ENCODE measurements at places on chromosomes 11 and 22.

GRCh38 chr22:36816636-36817524 is at the start of gene PVALB:
PVALB (minus strand) TSS chr22:36817035; CDS start chr22:36817005, 30 bp downstream.
- no peak for DNase-seq

GRCh38 chr11:32602657-32603415 is 19.2 kb downstream of the EIF3M start:
- no peak for DNase-seq

DNA sequence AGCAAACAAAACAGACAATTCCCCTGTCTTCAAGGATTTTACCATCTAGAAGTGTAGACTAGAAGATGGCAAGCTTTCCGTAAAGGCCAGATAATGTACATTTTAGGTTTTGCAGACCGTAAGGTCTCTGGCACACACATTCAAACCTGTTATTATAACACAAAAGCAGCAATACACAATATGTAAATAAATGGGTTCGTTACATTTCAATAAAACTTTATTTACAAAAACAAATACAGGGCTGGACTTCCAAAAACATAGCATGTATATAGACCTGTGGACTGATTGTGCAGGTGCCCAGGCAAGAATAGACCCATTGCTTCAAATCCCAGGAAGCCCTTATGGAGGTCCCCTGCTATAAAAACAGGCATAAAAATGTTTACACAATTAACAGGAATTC is 27.1 kb upstream of the MS4A6A start:
- DNase-seq = no peak

GRCh38 chr11:60777106-60777505 is 8.0 kb upstream of the MS4A10 start:
- DNase-seq = no peak

DNA sequence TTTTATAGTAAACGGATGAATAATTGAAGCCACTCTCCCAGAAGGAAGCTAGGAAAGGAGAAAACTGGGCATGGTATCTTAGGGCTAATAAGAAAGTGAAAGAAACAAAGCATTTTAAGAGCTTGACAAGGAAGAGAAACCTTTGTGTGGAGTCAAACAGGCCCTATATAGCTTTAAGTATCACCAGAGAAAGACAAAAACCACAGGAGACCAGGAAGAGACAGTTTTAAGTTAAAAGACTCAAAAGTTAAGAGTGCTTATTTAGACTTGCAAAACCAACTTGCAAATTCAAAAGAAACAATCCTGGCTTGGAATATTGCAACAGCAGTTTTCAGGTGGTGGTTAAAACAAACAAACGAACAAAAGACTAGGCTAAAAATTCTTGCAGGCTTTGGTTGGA is 3.4 kb downstream of the PAK1 start:
- DNase-seq = no peak

DNA sequence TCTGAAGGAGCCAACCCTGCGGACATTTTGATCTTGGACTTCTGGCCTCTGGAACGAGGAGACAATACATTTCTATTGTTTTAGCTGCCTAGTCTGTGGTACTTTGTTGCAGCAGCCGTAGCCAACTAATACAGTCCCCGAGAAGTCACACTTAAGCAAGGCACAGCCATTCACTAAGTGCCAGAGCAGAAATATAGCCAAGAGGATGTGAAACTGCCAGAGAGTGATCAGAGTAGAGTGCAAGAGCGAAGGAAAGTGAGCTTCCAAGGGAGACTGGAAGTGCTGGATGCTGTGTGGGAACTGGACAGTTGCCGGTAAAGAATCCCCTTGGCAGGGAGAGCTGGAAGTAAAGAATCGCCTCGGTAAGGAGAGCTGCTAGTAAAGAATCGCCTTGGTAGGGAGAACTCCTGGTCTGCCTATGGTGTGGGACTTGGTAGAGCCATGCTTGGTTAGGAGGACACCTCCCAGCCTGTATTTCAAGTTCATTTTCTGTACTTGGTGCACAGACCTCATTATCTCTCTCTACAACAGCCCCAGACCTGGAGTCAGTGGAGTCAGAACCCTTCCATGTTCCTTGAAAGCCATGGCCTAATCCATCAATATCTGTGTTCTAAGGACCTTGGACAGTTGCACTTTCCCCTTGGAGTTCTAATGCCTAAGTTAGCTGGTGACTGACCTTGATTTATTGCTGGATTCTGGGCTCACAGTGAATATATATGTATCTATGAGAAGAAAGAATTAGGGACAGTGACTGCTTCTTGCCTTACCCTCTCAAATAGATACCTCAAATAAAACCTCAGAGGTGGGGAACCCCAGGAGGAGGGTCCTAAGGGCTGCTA is 162.1 kb downstream of the LDLRAD3 start:
- DNase-seq = no peak

- no peak for DNase-seq
Measured at GRCh38 chr11:111684251-111684650, 81.9 kb downstream of the PPP2R1B start.

DNA sequence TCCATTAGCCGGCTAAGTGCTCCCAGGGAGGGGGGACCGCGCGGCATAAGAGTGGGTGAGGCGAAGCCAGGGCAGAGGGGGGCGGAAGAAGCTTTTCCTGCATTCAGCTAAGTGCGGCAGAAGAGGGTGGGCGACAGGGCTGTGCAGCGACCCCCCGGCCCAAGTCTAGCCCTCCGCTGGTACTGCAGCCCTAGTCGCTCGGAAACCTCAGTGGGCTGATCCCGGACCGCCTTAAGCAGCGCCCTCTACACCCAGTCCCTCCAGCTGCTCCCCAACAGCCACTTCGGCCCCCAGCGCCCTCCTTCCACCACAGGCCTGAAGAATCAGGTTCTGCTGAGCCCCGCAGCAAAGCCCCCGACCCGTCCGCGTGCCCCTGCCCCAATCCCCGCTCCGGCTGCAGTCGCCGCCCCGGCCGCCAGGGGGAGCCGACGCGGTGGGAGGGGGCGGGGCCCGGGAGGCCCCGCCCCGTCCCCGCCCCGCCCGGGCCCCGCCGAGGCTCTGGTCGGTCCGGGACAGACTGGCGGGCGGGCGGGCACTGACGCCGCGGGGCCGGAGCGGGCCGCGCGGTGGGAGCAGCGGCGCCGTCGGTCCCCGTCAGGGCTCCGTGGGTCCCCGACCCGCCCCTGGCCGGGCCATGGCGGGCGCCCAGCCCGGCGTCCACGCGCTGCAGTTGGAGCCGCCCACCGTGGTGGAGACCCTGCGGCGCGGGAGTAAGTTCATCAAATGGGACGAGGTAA is at the start of gene PLCB3:
Gene PLCB3, plus strand, starts transcription at position 515 of the 737 bp plus-strand sequence. Its CDS starts 120 bp downstream, at position 635.
- DNase-seq = no peak

DNA sequence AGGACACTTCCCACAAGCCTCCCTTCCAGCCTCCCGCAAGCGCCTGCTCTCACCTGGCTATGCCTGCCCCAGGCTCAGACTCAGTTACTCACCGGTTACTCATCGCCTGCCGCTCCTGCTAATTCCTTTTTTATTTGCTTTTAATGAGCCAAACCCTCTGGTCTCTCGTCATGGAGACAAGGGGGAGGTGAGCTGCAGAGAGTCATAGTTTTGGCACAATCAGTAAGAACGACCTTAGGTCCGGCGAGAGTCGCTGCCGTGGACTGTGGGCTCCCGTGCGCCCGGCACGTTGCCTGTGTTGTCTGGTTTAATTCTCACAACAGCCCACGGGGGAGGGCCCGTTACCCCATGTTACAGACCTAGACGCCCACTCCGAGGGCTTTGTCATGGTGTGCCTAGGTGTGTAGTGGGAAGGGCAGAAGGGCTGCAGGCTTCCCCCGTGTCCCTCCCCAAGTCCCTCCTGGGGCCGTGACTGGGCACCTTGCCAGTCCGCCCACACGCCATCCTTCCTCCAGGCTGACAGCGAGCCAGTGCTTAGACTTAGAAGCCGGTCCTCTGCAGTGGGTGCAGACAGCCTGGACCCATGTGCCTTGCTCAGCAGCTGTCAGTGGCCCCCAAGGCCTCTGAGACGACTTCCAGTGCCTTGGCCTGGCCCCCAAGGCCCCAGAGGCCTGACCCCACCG is 42.2 kb downstream of the WNT7B start:
- no peak for DNase-seq

DNA sequence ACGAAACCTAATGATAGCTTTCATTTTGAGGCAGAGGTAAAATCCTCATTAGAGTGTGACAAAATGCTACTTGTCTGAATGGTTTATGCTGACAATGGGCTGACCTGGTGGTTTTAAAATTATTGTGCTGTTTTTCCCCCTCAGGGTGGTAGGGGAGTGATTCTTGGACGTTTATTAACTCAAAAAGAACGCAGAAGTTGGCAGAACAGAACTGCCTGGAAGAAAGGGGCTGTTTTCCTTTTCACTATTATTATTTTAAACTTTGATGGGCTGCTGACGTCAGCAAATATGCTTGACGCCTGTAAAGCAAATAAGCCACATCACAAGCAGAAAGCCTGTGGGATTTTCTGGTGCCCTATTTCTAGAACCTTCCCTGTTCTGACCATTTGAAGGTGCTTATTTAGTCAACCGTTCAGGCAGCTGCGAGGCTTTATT is 4.0 kb downstream of the RASSF10 start:
- no peak for DNase-seq

GRCh38 chr22:47291565-47292495 is 529.4 kb downstream of the TBC1D22A start:
- DNase-seq = no peak

DNA sequence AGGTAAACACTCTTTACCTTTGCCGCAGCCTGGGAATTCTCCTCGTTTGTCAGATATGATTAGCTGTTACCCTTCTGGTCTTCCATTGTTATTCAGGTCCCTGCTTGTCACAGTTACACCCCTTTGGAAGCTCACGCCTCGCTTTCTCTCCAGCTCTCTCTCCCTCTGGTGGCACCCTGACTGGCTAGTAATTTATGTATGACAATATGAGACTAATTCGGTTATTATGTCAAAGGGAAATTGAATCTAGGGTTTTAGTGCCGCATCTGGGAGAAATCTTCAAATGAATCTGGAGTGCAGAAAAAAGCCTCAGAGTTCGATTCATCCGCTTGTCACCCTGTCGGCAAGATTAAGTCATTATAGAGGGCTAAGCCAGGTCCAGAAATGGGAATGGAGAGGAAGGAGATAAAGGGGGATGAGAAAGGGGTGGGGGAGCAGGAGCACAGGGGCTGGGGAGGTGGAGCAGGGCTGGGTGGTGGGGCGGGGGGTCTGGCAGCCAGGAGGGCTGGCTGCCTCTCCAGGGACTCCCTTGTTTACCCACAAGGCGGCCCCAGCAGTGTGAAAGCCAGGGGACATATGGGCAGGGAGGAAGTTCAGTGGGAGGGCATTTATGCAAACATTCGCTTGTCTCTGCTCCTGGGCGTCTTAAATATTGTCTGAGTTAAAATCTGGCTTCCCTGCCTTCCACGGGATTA is 179.0 kb upstream of the NECTIN1 start:
- no peak for DNase-seq

Data from stimulated activated CD8-positive, alpha-beta memory T cell treated with anti-CD3 and anti-CD28 coated beads, Interleukin-15, amount 100 ng/mL, for 48 hours (primary cell).